Activated CD8-positive, alpha-beta T cell treated with anti-CD3 and anti-CD28 coated beads, Interleukin-2, amount 10 ng/mL, durations not matched to agents 7 days and 5 days (primary cell): ENCODE measurements at places on chromosomes 16 and 17.
A peak's percentile ranks its signal among the peaks of the same experiment; 100 is the strongest.

DNA sequence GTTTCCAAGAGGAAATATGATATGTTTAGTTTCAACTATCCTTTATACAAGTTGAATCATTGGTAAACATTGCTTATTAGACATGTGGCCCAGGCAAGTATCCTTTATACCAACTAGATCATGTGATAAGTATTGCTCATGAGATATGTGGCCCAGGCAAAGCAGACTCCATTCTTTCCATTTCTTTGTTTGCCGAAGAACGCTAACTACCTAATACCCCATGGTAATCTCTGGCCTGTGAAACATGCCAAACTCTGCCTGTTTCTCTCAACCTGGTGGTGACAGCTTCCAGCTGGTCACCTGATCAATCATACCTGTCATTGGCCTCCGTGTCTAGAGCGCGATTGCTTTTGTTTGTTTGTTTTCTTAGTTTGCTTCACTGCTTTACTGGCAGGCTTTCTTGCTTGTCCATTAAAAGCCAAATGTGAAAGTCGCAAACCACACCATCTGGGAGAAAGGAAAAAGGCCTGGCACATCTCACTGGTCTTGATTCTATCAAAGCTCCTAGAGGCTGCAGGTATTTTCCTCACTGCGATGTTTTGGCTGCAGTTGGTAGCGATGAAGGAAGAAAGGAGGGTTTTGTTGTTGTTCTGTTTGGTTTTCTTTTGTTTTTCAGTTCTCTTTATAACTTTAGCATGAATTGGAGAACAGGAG is 686.2 kb downstream of the KCNJ2 start:
- no peak for DNase-seq

DNA sequence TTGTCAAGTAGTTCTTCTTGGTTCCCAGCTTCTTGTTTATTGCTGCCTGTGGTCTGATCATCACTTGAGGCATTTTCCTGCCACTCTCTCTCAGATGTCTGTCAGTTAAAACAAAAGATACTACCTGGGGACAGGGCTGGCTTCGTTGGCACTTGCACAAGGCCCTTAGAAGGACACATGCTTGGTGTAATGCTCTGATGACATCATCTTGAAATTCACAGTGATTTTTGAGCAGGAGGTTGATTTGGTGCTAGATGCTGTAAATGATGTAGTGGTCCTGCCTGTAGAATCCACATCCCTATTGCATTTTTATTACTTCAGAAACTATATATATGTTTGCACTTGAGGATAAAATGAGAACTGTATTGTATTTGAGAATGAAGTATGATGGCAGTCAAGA is 210.3 kb downstream of the LGALS9B start:
- no peak for DNase-seq

GRCh38 chr17:40326014-40326831 is 17.2 kb downstream of the RARA start:
- DNase-seq = peak; percentile 71

GRCh38 chr16:69941251-69942098 is 9.7 kb upstream of the CLEC18A start:
- DNase-seq = no peak

- DNase-seq = no peak
Measured at GRCh38 chr16:70375636-70376611, 29.2 kb downstream of the DDX19A start.

DNA sequence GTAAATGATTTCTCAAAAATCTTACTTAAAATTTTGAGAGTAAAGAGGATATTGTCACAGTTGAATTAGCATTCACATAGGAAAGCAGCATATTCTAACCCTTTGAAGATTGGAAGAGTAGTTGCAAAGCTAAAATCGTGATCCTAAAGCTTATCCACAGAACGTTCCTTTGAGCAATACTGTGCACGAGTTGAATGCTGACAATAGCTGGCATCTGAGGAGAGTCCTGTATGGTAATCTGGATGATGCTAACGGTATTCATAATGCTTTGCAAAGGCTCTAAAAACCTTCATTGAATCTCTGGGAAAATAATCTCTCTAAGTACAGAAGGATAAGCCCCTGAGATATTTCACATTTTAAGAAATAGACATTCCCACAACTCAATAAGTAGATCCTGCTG is 354.6 kb downstream of the CDH8 start:
- DNase-seq = no peak

- no peak for DNase-seq
Measured at GRCh38 chr16:23257682-23258081, 44.4 kb upstream of the SCNN1B start.

DNA sequence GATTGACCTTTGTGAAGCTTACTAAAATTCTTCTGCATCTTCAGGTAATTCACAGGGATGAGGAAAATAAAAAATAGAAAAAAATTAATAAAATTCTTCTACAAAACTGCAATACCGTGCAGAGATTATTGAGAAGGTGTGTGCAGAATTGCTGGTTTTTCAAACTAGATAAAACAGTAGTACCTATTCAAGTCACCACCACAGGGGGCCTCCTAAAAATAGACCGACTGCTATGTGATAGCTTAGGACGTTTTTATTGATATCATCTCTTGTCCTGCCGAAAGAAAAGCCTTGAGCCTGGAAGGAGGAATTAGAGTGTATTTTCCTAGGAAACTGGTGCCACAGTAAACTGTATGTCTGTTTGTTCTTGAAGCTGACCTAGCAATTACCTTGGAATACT is 325.9 kb downstream of the ZFHX3 start:
- no peak for DNase-seq

DNA sequence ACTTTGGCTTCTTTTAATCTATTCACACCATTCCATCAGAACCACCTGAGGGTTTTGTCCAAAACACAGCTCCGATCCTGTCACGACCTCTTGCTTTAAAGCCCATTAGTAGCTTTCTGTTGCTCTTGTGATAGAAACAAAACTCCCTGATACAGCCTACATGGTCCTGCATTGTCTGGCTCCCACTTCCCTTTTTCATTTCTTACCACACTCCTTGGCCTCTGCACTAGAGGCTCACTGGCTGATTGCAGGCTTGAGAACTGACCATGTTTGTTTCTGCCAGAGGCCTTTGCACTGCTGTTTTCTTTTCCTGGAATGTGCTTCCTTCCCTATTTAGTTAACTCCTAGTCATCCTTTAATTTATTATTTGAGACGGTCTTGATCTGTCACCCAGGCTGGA is 23.7 kb downstream of the IST1 start:
- DNase-seq = no peak

GRCh38 chr16:78962457-78962929 is 638.0 kb downstream of the MAF start:
- no peak for DNase-seq

DNA sequence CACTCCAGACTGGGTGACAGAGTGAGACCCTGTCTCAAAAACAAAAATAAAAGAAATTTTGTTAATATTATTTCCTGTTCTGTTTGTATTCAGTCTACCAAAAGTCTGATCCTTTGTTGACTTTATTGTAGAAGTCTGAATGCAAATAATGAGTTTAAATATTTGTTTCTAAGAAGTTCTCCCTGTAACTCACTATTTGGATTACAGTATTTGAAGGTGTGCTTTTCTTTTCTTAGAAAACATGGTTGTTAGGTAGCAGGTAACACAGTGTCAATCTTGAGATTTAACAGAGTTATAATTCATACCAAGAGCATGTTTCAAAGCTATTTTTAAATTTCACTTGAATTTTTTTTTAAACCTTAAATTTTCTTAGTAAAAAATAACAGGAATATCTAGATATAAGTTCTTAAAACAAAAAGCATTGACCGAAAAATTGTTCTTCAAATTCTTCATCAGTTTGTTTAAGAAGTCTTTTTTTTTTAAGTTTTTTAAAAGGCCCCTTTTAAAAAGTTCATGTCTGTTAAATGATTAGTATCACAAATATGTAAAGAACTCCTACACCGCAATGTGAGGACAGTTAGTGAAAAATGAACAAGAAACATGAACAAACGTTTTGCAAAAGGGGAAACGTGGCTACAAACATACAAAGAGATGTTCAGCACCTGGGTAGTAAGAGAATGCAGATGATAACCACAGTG is 35.0 kb downstream of the GAN start:
- DNase-seq = no peak

- DNase-seq = no peak
Measured at GRCh38 chr16:23518435-23518891, 8.2 kb upstream of the GGA2 start.

DNA sequence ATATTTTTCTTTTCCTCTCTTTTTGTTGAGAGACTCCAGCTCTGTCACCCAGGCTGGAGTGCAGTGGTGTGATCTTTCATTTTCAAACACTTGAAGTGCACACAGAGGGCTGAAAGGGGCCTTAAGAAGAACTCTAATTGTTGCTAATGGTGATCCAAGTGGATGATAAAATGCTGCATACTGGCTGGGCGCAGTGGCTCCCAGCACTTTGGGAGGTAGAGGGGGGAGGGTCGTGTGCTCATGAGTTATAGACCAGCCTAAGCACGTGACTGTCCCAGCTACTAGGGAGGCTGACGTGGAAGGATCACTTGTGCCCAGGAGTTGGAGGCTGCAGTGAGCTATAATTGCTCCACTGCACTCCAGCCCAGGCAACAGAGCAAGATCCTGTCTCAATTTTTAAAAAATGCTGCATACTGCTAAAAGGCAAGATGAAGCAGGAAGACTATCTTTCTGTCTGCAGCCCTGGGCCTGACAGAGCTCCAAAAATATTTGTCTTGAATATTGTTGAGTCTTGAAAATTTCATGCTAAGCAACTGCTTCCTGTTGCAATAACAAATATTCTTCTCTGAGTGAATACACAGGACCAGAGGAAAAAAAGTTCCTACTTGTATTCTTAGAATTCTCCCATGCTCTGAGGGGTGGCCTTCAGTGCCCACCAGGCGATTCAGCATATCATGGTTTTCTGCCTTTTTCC is 63.7 kb upstream of the AKTIP start:
- no peak for DNase-seq

GRCh38 chr17:80614332-80615047 is 69.9 kb downstream of the RPTOR start:
- DNase-seq = no peak
